ENCODE measurements at places on chromosomes 2 and 18.

DNA sequence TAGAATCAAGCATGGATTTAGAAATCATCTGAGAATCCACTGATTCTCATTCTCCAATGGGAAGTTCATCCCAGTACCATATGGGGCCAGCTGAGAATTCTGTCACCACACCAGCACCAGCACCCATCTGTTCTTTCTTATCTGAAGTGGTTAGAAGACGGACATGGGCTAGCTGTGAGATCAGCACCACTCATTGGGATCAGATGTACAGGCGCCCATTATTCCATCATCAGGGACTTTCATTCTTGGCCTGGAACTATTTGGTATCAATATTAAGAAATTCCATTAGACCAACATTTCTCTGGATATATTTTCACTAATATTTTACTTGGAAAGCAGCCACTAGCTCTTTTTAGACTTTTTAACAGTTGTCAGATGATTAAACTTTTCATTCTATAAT lies 185.9 kb upstream of the LINC00305 start:
- no peak for DNase-seq

- no peak for DNase-seq
Observed at GRCh38 chr2:144190908-144191605, 328.9 kb downstream of the ZEB2 start.

GRCh38 chr2:125169022-125169763 lies 1144.1 kb downstream of the CNTNAP5 start:
- no peak for DNase-seq

DNA sequence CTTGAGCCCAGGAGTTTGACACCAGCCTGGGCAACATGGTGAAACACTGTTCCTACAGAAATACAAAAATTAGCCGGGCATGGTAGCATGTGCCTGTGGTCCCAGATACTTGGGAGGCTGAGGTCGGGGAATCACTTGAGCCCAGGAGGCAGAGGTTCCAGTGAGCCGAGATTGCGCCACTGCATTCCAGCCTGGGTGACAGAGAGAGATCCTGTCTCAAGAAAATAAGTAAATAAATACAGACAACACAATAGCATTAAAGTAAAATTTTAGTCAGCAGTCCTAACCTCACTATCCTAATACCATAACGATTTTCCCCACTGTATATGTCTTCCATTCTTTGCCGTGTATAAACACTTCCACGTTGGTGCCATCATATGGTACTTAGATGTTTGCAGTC lies 83.0 kb upstream of the MBOAT2 start:
- DNase-seq = no peak

GRCh38 chr2:218859556-218859987 lies at the start of gene WNT6:
TSS of gene WNT6 (plus strand) at chr2:218859805. CDS start at chr2:218860038, 233 bp downstream.
- DNase-seq = no peak

DNA sequence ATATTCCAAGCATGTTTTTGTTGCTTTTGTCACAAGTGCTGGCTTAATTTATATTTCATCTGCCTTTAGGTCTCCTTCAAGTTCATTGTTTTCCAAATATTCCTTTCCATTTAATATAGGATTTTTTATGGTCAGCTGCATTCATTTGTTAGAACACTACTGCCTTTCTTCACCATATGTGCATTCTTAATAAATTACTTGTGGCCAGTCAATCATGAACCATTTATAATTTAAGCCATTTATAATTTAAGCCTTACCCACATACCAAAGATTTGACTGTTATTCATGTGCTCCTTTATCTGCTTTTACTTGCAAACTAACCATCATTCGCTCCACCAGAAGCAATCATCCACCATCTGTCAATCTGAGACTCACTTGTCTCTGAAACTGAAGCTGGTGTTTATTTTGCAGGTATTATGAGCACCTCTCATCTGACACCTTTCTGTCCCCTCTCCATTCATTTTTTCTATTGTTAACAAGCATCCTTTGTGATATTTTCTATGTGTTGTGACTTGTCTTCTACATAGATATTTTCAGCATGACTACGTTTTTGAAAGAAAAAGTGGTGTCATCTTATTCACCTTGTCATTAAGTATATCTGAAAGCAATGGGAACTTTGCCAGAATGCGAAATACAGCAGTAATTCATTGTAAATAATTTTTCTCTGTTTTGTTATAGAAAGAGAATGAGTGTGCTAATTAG lies 786.8 kb downstream of the KCNJ3 start:
- DNase-seq = no peak

- no peak for DNase-seq
Observed at GRCh38 chr2:173353556-173353955, 1.1 kb upstream of the CDCA7 start.

DNA sequence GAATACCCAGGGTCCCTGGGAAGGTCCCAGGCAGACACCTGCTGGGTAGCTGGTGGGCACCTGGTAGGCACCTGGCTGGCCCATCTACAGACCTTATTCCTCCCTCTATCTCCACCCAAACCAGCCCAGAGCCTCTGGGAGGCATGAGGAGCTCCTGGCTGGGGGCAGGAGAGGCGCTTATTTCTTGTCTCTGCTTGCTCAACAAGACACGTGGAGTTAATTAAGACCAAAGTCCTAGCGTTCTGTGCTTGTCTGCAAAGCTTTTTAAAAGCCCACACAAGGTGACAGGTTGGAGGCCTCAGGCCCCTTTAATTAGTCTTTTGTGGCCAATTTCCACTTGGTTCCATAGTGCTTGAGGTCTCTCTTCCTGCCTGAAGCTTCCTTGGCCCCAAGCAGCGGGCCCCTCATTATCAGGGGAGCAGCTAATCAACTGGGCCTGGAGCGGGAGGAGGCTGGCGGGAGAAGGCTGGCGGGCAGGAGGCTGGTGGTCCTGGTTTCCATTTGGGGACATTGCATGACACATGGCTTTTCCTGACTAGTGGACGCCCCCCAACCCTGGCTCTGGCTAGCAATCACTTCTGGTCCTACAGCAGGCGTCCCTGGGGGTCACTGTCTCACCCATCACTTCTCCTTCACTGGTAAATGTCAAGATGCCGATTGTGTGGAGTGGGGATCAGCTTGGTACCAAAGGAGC lies 65.4 kb upstream of the HDAC4 start:
- DNase-seq = no peak

- DNase-seq = no peak
Observed at GRCh38 chr2:28670856-28671255, 80.8 kb upstream of the PPP1CB start.

DNA sequence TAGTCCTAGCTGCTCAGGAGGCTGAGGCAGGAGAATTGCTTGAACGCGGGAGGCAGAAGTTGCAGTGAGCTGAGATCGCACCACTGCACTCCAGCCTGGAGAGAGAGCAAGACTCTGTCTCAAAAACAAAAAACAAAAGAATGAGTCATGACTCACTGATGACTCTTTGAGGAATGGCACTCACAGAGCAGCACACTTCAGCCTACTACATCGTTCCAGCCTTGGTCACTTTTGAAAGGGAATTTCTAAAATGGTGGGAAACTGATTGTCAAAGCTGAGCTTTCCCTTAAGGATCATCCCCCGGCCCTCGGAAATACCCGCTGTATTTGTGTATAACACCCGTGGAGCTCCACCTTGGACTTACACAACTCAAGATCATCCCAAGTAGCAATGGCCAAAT lies 217.3 kb upstream of the HS6ST1 start:
- DNase-seq = no peak

GRCh38 chr2:47728551-47728950 lies 54.4 kb upstream of the MSH6 start:
- no peak for DNase-seq

DNA sequence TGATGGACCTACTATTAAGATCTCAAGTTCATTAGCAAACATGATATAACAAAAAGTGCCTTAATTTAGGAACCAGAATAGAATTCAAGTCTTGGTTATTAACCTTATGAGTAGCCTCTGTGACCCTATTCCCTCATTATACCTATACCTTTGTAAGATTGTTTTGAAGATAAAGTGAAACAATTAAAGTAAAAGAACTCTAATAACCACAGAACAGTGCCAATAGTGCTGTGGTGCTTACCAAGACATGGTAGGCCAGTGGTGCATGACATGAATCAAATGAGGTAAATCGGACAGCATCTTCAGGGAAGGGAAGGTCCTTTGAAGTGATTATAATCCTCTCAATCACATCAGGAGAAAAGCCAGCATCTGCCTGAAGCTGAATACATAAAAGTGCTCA lies 36.4 kb downstream of the METTL4 start:
- no peak for DNase-seq
